Small intestine (tissue), 16 donors: ENCODE measurements at places on chromosomes 6 and 20.

GRCh38 chr20:21607971-21608725 lies 94.3 kb upstream of the NKX2-2 start:
- H3K27ac ChIP-seq: no peak overlapping the region
- no peak overlapping the region for H3K4me3 ChIP-seq
- H3K27me3 ChIP-seq: no peaks in the 10 kb centered on the region
- peak; percentile 18 for DNase-seq

GRCh38 chr6:137775227-137775626 lies 91.8 kb upstream of the TNFAIP3 start:
- no peak overlapping the region for H3K27ac ChIP-seq
- no peaks in the 10 kb centered on the region for H3K4me1 ChIP-seq
- H3K4me3 ChIP-seq: no peak overlapping the region

DNA sequence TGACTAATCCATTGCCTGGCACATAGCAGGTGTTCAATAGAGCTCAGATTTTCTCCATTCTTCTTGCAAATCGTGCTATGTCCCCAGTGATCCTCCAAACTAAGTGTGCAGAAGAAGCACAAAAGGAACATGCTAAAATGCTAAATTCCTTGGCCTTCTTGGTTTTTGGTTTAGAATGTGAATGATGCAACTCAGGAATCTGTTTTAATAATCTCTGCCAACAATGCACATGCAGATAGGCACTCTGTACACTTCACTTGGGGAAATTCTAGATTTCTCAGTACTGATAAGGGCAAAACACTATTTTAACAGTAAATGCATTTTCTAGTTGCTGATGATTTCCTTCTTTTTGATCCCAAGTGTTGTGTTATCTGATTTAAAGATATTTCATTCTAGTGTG lies 35.2 kb downstream of the SLC22A1 start:
- H3K27me3 ChIP-seq: no peaks in the 10 kb centered on the region
- H3K4me1 ChIP-seq: no peaks in the 10 kb centered on the region
- H3K4me3 ChIP-seq: no peak overlapping the region
- no peak overlapping the region for H3K27ac ChIP-seq
- no peaks in the 10 kb centered on the region for H3K36me3 ChIP-seq

GRCh38 chr6:39375405-39375804 lies 52.9 kb upstream of the KCNK16 start:
- H3K27me3 ChIP-seq: no peaks in the 10 kb centered on the region
- H3K4me3 ChIP-seq: no peak overlapping the region
- H3K36me3 ChIP-seq: no peaks in the 10 kb centered on the region

- peaks cover 6% of the 10 kb centered on the region for H3K36me3 ChIP-seq
- no peak for DNase-seq
- no peaks in the 10 kb centered on the region for H3K27me3 ChIP-seq
- no peaks in the 10 kb centered on the region for H3K4me1 ChIP-seq
Measured at GRCh38 chr6:87197547-87197946, 42.2 kb downstream of the ZNF292 start.

GRCh38 chr20:23662276-23662870 lies 24.6 kb upstream of the CST3 start:
- no peak for DNase-seq
- H3K4me3 ChIP-seq: no peak overlapping the region
- no peaks in the 10 kb centered on the region for H3K27me3 ChIP-seq
- no peak overlapping the region for H3K27ac ChIP-seq
- H3K36me3 ChIP-seq: no peaks in the 10 kb centered on the region
- peaks cover 44% of the 10 kb centered on the region for H3K4me1 ChIP-seq

GRCh38 chr20:32449057-32449889 lies 91.1 kb downstream of the ASXL1 start:
- no peaks in the 10 kb centered on the region for H3K27me3 ChIP-seq

DNA sequence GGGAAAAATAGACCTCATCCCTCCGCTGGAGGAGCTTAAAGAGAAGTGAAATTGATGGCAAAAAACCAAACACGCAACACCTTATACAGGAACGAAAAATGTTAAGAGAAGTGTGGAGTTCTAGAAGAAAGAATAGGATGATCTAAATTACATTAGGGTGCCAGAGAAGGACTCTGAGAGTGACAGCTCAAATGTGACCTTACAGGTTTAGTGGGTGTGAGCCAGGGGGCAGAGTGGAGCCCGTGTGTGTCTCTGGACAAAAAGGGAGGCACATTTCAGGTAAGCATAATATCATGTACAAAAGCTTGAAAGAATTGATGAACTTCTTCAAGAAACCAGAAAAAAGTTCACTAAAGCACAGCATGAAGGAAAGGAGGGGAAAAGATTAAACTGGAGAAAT lies 20.8 kb downstream of the HLA-DRA start:
- no peaks in the 10 kb centered on the region for H3K27me3 ChIP-seq
- H3K27ac ChIP-seq: no peak overlapping the region
- no peaks in the 10 kb centered on the region for H3K36me3 ChIP-seq
- no peak overlapping the region for H3K4me3 ChIP-seq
- H3K4me1 ChIP-seq: no peaks in the 10 kb centered on the region

- H3K4me1 ChIP-seq: no peaks in the 10 kb centered on the region
- no peak overlapping the region for H3K4me3 ChIP-seq
- H3K36me3 ChIP-seq: no peaks in the 10 kb centered on the region
- H3K27me3 ChIP-seq: no peaks in the 10 kb centered on the region
Measured at GRCh38 chr20:18514127-18514526, 6.4 kb downstream of the SEC23B start.

GRCh38 chr6:31142361-31142761 lies 3.5 kb upstream of the PSORS1C2 start:
- no peak overlapping the region for H3K4me3 ChIP-seq
- H3K27me3 ChIP-seq: no peaks in the 10 kb centered on the region
- no peaks in the 10 kb centered on the region for H3K36me3 ChIP-seq
- no peak for DNase-seq

- no peaks in the 10 kb centered on the region for H3K27me3 ChIP-seq
- no peak for DNase-seq
- no peak overlapping the region for H3K27ac ChIP-seq
- H3K36me3 ChIP-seq: no peaks in the 10 kb centered on the region
- H3K4me3 ChIP-seq: no peak overlapping the region
Measured at GRCh38 chr6:55250400-55250799, 76.1 kb downstream of the HCRTR2 start.

GRCh38 chr6:144847916-144848315 lies 562.8 kb downstream of the UTRN start:
- peaks cover 1% of the 10 kb centered on the region for H3K36me3 ChIP-seq
- H3K4me3 ChIP-seq: no peak overlapping the region
- no peak overlapping the region for H3K27ac ChIP-seq
- DNase-seq: no peak

GRCh38 chr6:1930356-1930755 lies 315.0 kb downstream of the GMDS start:
- H3K4me3 ChIP-seq: no peak overlapping the region
- no peaks in the 10 kb centered on the region for H3K36me3 ChIP-seq
- H3K27me3 ChIP-seq: no peaks in the 10 kb centered on the region
- no peaks in the 10 kb centered on the region for H3K4me1 ChIP-seq
- DNase-seq: no peak

DNA sequence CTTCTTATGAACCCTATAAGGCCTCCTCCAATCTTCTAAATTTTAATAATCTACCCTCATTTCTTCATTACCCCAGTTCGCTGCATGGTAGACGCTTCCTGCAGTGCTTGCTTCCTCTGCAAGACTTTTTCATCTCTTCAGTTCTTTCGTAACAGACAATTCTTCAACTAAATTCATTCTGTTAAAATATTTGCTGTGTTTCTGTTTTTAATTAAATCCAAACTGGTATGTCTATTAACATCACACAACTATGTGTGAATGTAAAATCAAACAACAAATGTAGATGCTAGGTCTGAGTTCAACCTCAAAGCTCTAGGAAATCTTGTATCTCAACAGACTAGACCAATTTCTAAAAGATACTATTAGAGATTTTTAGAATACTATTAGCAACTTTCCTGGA lies 199.3 kb downstream of the RNGTT start:
- DNase-seq: no peak
- H3K36me3 ChIP-seq: peaks cover 3% of the 10 kb centered on the region
- H3K27ac ChIP-seq: no peak overlapping the region
- H3K27me3 ChIP-seq: no peaks in the 10 kb centered on the region
- H3K4me1 ChIP-seq: no peaks in the 10 kb centered on the region

DNA sequence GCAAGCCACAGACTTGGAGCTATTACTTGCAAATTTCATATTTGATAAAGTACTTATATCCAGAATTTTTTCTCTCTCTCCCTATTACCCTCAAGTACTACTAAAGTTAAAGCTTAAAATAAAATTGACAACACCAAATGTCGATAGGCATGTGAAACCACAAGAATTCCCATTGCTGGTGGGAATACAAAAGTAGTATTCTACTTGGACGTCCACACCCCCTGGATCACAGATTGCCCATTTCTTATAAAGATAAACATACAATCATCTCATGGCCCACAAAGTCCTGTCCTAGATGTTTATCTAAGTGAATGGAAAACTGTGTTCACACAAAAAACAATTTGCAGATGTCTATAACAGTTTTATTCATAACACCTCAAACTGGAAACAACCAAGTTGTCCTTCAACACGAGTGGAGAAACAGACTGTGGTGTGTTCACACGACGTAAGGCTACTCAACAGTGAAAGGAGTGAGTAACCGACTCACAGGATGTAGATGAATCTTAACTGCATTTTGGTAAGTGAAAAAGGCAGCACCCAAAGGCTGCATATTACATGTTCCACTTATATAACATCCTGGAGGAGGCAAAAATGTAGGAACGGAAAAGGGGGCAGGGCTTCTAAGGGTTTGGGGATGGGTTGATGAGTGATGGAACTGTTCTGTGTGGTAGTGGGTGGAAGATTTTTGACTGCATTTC lies 297.4 kb downstream of the THBS2 start:
- H3K4me1 ChIP-seq: no peaks in the 10 kb centered on the region
- no peak for DNase-seq
- no peak overlapping the region for H3K4me3 ChIP-seq
- no peak overlapping the region for H3K27ac ChIP-seq
- no peaks in the 10 kb centered on the region for H3K36me3 ChIP-seq
- no peaks in the 10 kb centered on the region for H3K27me3 ChIP-seq

DNA sequence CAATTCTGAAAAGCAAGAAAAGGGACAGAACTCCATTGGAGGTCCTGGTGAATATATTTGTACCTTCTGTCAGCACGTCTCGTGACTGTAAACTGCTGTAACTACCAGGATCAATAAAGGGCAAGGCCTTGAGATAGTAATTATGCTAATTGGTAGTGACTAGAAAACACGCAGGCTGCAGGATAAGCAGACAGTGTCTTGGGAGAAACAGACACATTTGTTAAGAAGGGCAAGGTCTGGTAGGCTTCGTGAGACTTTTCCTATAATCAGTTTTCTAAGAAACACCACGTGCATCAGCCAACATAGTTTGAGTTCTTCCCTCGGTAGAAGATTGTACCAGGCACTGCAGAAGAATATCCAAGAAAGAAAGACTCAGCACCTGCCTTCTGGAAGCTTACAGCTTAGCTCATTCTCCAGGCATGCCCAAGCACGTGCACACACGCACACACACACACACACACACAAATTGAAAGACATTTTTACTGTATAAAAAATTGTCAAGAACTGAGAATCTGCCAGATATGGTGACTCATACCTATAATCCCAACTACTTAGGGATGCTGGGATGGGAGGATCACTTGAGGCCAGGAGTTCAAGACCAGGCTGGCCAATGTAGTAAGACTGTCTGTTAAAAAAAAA lies 167.0 kb upstream of the SASH1 start:
- H3K27me3 ChIP-seq: no peaks in the 10 kb centered on the region
- H3K36me3 ChIP-seq: no peaks in the 10 kb centered on the region
- H3K4me3 ChIP-seq: no peak overlapping the region
- H3K4me1 ChIP-seq: no peaks in the 10 kb centered on the region
- peak; percentile 62 for DNase-seq

DNA sequence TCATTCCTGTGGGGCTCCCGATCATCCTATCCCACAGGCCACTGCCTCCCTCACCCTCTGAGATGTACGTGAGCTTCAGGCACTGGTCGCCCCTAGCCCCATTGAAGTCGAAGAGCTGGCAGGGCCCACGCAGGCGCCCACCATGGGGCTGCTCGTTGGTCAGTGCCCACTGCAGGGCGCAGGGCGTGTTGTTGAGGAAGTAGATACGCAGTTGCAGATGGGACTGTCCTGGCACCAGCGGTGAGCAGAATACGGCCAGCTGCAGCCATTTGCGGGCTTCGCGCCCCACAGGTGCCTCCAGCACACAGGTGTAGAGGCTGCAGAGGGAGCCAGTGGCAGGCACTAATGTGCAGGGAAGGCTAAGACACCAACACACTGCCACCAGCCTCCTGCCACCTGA lies 6.2 kb downstream of the UNC5CL start:
- H3K36me3 ChIP-seq: no peaks in the 10 kb centered on the region
- H3K27me3 ChIP-seq: no peaks in the 10 kb centered on the region
- H3K4me3 ChIP-seq: no peak overlapping the region
- no peaks in the 10 kb centered on the region for H3K4me1 ChIP-seq
- H3K27ac ChIP-seq: no peak overlapping the region
- no peak for DNase-seq

GRCh38 chr6:18070486-18070885 lies 52.0 kb downstream of the NHLRC1 start:
- H3K27ac ChIP-seq: no peak overlapping the region
- H3K4me3 ChIP-seq: no peak overlapping the region
- no peaks in the 10 kb centered on the region for H3K27me3 ChIP-seq
- H3K36me3 ChIP-seq: no peaks in the 10 kb centered on the region

DNA sequence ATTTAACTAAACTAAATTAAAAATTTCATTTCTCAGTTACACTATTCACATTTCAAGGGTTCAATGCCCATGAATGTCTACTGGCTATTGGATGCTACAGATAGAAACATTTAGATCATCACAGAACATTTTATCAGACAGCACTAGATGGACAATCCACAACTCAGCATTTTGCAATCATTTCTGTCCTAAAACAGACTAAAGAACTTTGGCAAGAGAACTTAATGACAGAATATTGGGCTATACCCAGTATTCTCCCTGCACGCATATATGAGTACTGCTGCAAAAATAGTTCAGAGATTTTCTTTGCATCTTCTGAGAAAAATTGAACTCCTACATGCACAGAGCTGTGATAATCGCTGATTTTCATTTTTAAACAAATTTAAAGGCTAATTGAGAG lies 36.1 kb upstream of the FBXO30 start:
- H3K4me3 ChIP-seq: no peak overlapping the region
- H3K27ac ChIP-seq: no peak overlapping the region
- H3K4me1 ChIP-seq: peaks cover 3% of the 10 kb centered on the region
- H3K36me3 ChIP-seq: no peaks in the 10 kb centered on the region

DNA sequence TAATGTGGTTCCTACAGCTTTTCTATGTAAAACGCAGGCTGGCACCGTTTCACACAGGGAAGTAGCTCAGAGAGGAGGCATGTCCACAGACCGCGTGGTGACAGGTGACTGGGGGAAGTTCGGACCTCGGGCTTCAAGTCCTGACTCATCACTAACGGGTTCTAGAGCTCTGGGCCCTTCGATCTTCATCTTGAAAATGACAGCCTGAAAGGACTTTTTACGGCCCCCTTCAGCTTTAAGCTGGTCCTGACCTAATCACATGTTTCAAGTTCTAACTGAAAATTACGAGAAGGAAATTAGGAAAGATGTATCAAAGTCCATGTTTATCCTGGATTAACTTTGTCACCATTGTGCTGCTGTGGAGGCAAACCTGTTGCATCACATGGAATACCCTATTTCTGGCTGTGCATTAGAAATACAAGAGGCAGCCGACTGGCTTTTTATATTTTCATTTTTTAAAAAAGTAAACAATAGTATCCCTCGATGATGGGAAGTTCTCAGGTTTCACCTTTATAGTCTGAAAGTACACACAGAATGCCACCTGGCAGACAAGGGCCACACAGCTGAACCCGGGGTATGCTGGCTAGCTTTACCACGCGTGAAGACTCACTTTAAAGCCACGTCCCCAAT lies 2.0 kb downstream of the MAN1A1 start:
- peak overlapping the region; percentile 75 for H3K4me3 ChIP-seq
- peaks cover 4% of the 10 kb centered on the region for H3K36me3 ChIP-seq
- no peaks in the 10 kb centered on the region for H3K27me3 ChIP-seq
